ENCODE measurements at places on chromosomes 3 and 15. TPM values are rescaled to one million over a fixed set of nuclear protein-coding genes. Genes with fewer than 3 reads are reported as not detected.

Gene TUSC2
- 22.7 TPM for total RNA-seq

Gene TM4SF4
- not detected for total RNA-seq

Gene IMPDH2
- total RNA-seq = 341 TPM

Gene BCL6
- total RNA-seq = 4.0 TPM
